HS-5 (cell line): ENCODE measurements at places on chromosomes 1 and 21.

- no peak for DNase-seq
These were observed 12.3 kb upstream of the SSR2 start for GRCh38 chr1:156033011-156033410.

DNA sequence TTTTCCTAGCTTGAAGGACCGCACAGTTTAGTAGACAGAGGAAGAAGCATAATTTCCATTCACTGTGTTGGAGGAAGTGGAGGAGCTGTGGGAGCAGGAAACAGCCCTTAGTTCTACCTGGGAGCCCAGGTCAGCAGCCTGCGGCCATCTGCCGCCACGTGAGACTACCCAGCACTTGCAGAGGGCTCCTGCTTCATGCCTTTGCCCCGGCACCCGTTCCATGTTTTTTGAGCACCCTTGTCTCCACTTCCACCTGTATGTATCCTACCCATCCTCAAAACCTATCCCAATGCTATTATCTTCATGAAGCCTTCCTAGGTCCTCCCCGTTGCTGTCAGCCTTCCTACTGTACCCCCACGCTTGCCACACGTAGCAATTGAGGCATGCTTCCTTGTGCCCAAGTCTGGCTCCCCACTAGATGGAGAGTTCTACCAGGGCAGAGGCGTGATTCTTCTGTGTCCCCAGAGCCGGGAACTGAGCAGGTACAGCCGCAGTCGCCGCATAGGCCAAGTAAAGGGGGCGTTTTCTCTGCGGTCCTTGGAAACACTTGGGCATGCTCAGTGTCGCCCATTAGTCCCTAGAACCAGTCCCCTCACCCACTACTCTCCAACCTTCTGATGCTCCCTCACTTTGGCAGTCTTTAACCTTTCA, 1.9 kb downstream of the SLC6A9 start:
- DNase-seq, result no peak

DNA sequence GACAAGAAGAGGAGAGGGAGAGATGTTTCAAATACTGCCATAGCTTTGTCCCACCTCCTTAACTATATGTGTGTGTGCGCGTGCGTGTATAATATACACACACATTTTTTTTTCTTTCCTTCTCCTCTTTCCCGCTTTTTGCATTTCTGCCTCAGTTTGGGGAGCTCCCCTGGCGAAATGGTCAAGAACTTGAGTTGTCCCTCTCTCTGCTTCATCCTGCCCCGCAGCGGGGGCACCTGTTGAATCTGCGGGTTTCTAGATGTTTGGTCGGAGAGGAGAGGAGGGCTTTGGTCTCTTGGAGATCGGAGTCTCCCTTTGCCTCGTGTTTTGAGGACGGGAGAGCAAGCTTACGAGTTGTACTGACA, 504 bp downstream of the SCCPDH start:
- no peak for DNase-seq

- no peak for DNase-seq
These were observed 5.6 kb downstream of the NCDN start for GRCh38 chr1:35563166-35563565.

GRCh38 chr1:65813956-65814355, 21.3 kb downstream of the PDE4B start:
- no peak for DNase-seq

DNA sequence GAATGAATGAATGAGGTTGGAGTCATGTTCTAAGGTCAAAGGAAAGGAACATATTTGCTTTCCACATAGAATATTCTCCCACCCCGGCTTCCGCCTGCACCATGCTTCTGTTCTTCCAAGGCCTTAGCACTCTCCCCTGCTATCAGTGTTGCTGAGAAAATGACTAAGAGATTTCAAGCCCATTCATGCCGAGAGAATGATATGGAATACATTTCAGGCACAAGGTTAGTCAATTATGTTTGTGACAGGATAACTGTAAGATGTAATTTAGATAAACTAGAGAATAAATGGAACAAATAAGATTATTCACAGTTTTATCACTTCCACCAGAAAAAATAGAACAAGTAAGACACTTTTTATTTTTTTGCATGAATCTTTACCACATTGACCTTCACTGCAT, 122.6 kb downstream of the PLD5 start:
- no peak for DNase-seq

- DNase-seq, result no peak
These were observed 132.6 kb upstream of the DUSP10 start for GRCh38 chr1:221874285-221875003.

- DNase-seq, result no peak
These were observed 255.5 kb upstream of the SGIP1 start for GRCh38 chr1:66278260-66279021.

DNA sequence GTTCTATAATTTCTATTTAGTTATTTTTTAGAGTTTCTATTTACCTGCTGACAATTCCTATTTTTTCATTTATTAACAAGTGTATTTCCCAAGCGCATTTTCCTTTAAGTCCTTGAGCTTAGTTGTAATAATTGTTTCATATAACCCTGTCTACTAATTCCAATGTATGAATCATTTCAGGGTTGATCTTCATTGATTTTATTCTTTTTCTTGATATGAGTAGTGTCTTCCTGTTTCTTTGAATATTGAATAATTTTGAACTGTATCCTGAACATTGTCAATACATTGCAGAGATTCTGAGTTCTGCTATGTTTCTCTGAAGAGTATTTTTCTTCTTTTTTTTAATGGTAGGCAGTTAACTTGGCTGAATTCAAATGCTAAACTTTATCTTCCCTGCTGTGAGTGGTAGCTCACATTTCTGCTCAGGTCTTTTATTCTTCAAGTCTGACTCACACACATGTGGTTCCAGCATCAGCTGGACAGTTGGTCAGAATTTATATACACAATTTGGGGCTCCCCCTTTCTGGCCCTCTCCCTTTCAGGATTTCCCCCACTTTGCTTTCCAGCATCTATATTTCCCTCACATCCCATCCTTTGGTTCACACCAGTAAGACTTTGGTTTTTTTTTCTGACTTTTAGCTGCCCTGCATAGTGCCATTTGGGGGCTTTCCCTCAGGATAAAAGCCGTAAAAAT, 54.4 kb upstream of the WDR26 start:
- DNase-seq, result no peak

DNA sequence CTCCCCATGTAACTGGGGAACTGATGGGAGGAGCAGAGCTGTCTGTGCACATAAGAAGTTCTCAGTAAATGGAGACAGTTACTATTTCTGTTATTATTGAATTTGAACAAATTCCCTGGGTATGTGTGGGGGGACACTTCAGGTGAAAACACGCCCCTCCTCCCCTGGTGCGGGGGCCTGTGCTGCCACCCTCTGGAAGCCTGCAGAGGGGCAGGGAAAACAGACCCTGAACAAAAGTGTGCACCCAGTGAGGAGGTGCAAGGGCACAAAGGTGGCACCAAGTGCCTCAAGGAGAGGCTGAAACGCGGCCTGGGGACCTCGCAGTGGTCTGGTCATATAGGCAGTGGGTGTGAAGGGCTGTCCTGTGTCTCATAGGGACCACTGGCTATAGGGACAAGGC, 18.2 kb upstream of the NADK start:
- no peak for DNase-seq

DNA sequence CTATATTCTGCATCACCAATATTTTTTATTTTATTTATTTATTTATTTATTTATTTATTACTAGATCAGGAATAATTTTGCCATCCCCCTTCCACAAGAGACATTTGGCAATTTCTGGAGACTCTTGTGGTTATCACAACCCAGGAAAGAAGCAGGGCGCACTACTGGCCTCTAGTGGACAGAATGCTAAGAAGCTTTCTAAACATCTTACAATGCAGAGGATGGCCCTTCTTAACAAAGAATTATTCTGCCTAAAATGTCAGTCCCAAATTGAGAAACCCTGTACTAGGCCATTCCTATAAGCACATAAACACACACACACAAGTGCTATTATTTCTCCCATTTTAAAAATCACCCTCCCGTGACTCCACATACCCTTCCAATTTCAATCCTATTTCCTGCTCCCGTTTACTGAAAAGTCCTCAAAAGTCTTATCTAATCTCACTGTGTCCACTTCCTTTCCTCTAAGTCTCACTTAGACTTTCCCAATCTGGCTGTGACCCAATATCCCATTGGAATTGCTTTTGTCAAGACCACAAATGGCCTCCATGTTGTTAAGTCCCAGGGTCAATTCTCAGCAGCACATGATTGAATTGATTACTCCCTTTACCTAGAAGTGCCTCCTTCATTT, 43.7 kb upstream of the RNF11 start:
- peak; percentile 46 for DNase-seq

GRCh38 chr1:247642742-247643141, 36.8 kb downstream of the OR13G1 start:
- no peak for DNase-seq

DNA sequence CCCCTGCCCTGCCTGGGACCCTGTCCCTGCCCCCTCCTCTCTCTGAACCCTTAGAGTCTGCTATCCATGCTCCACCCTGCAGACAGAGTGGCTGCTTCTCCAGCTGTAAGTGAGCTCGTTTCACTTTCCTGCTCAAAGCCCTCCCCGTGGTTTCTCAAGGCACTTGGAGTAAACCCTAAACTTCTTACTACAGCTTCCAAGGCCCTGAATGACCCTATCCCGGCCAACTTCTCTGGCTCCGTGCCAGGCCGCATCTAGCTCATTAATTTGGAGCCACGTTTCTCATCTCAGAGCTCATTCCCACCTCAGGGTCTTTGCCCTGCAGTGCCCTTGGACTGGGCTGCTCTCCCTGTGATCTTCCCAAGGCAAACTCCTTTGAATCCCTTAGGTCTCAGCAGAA, 235.1 kb upstream of the RUNX1 start:
- no peak for DNase-seq

DNA sequence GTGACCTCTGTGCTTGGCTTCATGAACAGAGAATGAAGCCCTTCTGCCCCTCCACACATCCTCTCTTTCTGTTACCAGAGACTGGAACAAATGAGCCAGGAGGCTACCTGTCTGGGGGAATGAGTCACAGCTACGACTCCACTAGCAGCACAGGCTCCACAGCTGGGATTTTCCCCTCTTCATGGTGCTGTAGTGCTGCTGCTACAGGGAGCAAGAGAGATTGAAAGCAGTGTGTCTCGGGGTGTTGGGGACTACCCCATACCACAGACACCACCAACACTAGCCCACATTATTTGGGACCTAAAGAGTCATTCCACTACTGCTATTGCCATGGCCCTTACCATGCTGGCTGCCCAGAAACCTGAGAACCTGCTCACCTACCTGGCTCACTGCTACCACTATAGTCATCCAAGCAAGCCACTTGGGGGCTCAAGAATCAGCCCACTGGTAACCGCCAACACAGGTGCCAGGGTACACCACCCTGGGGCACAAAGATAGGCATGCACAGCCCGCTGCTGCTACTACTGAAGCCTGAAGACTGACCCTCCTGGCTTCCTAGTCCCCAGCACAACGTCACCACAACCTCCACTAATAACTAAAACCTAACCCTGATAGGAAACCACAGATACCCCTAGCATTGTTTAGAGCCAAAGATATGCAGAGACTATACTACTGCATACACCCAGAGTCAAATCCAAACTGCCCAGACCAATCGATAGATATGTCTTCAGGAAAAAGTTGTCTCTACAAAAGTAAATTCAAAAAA, 17.7 kb downstream of the CD1E start:
- DNase-seq, result no peak

- DNase-seq, result no peak
These were observed 1.1 kb downstream of the INKA2 start for GRCh38 chr1:111738133-111738435.

DNA sequence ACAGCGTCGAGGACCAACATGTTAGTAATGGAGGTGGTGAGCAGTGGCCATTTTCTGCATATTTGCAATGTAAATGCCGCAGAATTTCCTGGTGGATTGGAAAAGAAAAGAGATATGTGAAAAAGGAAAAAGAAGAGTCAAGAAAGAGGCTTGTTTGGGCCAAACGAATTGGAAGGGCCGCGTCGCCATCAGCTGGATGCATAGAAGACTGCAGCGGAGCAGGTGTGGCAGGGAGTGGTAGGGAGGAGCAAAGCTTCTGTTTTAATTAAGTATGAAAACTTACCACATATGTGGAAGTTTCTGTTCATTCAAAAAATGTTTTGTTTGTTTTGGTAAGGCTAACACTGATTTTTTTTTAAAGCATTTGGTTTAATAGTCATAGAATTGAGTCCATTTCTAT, 690.7 kb downstream of the NCAM2 start:
- no peak for DNase-seq

DNA sequence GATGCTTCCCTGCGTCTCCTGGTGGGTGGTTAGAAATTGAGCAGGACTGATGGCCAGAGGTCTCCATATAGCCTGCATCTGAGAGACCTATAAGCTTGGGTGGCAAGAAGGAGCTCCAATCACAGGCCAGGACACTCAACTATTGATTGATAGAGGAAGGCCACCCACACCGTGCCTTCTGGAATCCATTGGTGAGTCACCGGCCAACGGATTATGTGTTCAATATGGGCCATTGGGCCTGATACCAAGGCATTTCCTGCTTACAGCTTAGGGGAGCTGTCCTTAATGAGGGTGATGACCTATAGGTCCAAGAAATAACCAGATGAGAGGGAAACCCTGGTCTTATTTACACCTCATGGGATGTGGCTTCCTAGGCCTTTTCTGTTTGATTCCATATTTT, 115.1 kb downstream of the PLPP3 start:
- DNase-seq, result no peak

DNA sequence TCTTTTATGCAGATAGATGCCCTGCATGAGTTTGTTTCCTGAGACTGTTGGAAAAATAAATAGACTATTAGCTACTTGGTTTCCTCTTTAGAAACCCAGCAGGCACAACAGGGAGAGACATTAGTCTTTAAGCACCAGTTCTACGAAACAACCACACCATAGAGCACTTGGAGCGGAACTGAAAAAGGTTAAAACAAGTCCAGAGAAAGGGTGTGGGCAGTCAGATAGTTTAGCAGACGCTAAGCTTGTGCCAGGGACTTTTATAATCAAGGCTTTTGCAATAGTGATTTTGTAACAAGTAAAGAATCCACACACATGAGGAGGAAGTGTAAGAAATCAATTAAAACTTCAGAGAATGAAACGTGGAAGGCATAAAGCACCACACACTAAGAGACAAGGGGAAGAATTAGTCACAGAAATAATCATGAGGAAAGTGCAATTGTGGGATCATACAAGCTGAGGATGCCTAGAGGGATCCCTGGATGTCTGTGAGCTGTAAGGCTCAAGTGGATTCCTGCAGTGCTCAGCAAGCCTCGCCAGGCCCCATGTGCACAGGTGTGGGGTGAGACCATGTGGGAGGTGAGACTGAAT, 37.8 kb upstream of the TLR5 start:
- DNase-seq, result no peak

DNA sequence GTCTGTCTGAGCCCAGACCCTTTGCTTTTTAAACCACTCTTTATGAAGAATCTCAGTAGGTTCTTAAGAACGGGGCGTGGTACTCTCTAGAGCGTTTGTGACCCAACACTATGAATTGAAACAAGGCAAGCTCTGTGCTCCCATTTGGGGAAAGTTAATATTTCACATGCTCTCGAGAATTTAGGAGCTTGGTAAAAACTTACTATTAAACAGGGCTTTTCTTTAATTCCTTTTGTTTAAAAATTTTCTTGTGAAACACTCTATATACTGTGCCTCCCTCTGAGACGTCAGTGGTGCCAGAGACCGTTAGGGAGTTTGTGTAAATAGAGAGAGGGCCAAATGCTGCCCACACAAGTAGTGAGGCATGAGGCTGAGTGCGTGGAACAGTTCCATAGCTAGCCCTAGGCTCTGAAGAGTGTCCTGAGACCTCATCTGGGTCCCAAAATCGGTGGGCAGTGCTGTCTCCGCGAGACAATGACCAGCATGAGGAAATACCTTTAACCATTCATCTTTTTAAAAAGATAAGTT, 144.7 kb downstream of the ROR1 start:
- DNase-seq, result no peak

- DNase-seq, result no peak
These were observed 326.9 kb downstream of the DUSP10 start for GRCh38 chr1:221414772-221415539.

- DNase-seq, result no peak
These were observed 285.7 kb downstream of the TM2D1 start for GRCh38 chr1:61439234-61439633.
